ENCODE measurements at places on chromosomes 12 and 14. TPM values are rescaled to one million over a fixed set of nuclear protein-coding genes. Genes with fewer than 3 reads are reported as not detected.
A peak's percentile ranks its signal among the peaks of the same experiment; 100 is the strongest.

DNA sequence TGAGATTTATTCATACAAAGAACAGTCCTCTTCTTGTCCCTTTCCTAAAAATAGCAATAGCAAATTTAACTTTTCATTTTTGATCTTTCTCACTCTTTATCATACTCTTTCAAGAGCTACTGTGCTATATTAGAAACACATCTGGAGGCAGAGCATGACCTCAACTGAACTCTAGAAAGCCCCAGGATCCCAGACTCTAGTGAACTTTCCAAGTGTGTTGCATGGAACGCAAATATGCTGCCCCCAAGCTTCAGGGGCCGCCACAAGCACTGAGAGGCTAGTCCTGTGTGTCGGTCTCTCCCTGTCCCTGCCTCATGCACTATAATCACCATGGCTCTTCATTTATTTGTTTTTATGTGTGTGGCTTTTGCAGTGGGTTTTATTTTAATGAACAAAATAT is 38.7 kb upstream of the ZNF641 start:
- no peak for DNase-seq

TMEM119 gene
- polyA plus RNA-seq, result 25.2 TPM

PRICKLE1 gene
- 45.9 TPM for polyA plus RNA-seq

DNA sequence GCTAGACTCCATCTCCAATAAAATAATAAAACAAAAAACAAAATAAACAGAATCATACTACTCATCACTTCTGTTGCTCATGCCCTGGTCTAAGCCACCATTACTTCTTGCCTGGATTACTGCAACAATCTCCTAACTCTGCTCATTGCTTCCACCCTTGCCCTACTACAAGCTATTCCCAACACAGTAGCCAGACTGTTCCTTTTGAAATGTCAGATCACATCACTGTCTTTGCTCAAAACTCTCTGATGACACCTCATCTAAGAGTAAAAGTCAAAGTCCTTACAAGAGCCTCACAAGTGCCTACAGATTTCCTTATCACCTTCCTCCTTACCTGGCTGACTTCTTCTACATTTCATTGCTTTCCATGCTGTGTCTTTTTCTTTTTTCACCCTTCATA is 10.0 kb downstream of the FBXO33 start:
- no peak for DNase-seq

DNA sequence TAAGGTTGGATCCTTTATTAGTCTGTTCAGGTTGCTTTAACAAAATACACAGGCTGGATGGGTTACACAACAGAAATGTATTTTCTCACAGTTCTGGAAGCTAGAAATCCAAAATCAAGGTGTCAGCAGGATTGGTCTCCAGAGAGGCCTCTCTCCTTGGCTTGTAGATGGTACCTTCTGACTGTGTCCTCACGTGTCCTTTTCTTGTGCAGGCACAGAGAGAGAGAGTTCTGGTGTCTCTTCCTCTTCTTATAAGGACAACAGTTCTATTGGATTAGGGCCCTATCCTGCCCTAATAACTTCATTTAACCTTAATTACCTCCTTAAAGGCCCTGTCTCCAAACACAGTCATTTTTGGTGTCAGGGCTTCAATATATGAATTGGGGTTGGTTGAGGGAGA is 4.6 kb upstream of the ANKRD33 start:
- DNase-seq, result no peak

GRCh38 chr12:47808050-47808449 is 11.7 kb downstream of the HDAC7 start:
- no peak for DNase-seq

GRCh38 chr14:105026802-105027563 is 6.1 kb upstream of the CDCA4 start:
- no peak for DNase-seq

DNA sequence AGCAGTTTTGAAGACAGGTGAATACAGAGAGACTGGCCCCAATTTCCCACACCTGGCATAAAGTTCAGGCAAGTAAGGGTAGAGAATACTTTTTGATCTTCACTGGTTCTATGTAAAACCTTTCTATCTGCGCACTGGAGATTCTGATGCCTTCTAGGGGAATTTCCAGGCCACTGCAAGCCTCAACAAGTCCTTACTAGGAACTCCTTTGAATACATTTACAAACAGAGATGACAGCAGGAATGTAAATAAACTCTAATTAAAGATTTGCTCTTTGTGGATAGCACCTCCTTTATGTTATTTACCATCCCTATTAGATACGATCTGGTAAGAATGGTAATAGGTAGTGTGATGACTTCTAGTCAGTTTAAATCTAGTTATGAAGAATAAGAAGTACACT is 69.2 kb downstream of the NTN4 start:
- DNase-seq, result no peak

- DNase-seq, result no peak
Observed at GRCh38 chr12:12083688-12084087, 12.9 kb downstream of the BCL2L14 start.

DNA sequence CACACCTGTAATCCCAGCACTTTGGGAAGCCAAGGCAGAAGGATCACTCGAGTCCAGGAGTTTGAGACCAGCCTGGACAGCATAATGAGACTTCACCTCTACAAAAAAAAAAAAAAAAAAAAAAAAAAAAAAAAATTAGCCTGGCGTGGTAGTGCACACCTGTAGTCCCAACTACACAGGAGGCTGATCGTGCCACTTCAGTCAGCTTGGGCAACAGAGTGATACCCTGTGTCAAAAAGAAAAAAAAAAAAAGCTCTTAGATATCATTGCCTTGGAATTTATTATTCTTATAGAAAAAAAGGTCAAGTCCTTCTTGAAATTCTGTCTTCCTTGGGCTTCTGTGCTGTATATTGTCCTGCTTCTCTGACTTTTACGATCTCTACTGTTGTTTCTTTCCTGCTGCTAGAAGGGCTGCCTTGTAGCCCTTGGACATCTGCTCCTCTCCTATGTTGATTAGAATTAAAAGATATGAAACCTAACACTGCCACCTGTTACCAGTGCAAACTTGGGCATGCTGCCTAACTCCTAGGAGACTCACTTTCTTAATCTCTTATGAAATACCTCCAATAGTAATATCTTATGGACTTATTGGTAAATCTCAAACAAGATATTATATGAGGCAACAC is 5.7 kb downstream of the TMEM19 start:
- no peak for DNase-seq

DNA sequence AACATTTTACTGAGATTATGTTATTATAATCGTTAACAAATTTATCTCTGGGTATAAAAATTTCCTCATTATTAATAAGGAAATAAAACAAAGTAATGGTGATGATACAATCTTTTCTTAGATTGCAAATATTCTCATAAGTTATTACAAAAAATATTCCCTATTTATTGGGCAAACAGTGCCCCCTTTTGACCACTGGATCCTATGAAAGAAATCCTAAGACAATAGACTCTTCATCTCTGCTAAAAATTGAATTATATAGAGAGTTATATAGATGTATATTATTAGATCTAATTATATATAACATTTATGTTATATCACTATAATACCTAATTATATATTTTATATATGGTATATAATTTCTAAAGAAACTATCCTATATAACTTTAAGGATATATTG is 94.2 kb upstream of the FGD4 start:
- no peak for DNase-seq

PTPN6 gene
- 25.2 TPM for polyA plus RNA-seq

DNA sequence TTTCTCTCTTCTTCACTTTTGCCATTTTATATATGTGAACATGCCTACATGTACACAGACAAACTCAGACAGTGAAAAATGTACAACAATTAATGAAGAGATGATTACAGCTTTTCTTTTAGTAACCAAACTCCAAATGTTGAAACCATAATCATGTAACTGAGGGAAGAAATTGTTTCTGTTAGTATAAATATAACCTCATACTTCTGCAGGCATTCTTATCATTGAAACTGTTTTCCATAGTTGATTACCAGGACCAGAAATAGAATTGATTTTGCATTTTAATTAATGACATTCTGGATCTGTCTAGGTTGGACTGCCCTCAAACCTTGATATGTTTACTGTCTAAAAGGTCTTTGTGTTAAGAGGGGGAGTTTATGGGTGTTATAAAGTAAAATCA is 3.2 kb downstream of the ANO4 start:
- no peak for DNase-seq

TAS2R20 gene
- polyA plus RNA-seq, result 2.8 TPM

GRCh38 chr14:48614003-48614402 is 938.6 kb upstream of the MDGA2 start:
- no peak for DNase-seq

GRCh38 chr12:57010627-57011247 is 4.4 kb upstream of the ZBTB39 start:
- DNase-seq, result no peak

FOS gene
- 75.8 TPM for polyA plus RNA-seq

DNA sequence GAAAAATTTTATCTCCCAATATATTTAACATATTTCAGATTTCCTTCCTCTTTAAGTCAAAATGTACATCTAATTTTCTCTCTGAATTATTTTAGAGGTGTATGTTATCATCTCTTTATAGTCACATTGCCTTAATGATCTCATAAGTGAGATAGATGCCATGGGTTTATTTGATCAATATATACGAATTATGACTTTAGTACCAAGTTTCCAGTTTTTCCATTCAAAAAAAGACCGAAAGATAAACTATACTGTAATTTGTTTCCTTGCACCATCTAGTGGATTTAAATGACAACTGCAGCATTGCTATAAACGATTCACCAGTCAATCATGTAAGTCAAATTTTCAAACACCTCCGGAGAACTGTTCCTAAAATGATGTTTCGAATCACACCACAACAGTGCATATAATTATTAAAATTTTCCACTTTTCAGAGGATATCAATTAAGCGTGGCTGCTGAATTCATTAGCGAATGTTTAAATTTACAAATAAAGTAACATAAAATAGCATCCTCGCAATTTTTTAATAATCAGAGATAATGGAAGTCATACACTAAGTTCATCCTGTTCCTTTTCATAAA is 419 bp upstream of the ATXN7L3B start:
- DNase-seq, result peak; percentile 45

Measured in renal pelvis (tissue), 12 donors.